Motor neuron (in vitro differentiated cells): ENCODE measurements at places on chromosomes 6 and 20.

DNA sequence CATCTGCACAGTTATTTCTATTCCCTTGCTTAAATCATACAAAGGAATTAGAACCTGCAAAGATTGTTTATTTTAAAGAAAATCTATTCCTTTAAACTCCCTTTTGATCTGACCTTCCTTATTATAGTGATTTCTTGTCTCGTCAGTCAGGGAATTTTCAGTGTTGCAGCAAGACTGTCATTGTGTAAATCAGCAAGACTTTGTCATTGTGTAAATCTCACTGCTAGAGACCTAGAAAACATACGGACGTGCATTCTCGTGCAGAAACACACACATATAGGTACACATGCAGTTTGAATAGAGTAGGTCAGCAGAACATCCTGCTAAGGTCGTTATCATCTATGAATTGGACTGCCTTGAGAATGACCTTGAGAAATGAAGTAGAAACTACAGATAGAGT, 6.2 kb upstream of the SGK1 start:
- ATAC-seq, result peak; percentile 24

- no peak for ATAC-seq
Observed at GRCh38 chr6:119533603-119534279, 184.2 kb upstream of the MAN1A1 start.

GRCh38 chr20:3744806-3745685, 12.6 kb downstream of the HSPA12B start:
- peak; percentile 79 for ATAC-seq

DNA sequence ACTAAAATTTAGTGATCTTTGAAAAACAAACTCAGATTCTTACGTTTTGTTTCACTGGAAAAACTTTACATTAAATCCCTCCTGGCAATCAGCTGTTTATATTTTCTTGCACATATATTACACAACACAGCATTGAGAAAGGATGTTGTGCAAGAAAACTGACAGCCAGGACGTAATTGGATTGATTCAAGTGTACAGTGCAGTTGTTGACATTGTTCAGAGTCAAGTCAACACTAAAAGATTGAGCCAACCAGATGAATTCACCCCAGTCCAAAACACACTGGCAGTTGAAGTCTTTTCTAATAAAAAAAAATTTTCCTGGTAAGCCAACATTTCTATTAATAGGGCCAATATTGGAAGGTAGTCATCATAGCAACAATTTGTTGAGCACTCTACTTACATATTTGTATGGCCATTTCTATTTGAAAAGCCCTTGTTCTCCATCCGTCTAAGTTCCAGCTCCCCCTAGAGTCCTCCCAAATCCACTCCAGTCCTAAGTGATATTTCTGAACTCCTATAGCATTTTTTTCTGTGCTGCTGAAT, 20.9 kb upstream of the VNN1 start:
- ATAC-seq, result no peak

DNA sequence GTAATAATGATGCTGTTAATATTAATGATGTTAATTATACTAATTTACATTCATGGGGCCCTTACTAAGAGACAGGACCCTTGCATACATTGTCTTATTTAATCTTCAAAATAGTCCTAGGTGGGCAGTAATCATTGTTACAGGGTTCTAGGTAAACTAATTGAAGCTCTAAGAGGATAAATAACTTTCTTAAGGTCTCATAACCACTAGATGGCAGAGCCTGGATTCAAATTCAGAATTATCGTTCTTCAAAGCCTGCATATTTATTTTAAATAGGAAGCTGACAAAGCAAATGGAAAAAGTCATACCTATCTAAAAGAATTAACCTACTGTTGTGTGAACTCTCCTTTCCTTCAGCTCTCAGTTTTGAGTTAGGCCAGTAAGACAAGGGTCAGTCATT, 23.5 kb downstream of the PTCHD4 start:
- ATAC-seq, result no peak

GRCh38 chr6:32867022-32867477, 13.1 kb downstream of the PSMB9 start:
- ATAC-seq, result no peak

DNA sequence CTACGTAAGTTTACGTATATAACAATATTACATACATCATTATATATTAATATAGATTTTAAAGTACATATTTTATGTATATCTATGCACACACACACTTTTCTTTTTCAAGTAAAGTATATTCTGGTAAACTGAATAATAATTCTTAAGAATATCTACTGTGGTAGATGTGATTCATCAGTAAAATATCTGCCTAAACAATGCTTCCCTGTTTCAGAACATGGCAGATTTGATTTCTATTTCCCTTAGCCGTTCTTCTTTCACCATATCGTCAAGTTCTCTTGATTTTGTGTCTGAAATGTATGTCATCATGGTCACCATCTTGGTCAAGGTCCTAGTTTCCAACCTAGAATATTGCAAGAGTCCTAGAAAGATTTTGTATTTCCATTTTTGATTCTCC, 195.6 kb downstream of the HDGFL1 start:
- ATAC-seq, result no peak

DNA sequence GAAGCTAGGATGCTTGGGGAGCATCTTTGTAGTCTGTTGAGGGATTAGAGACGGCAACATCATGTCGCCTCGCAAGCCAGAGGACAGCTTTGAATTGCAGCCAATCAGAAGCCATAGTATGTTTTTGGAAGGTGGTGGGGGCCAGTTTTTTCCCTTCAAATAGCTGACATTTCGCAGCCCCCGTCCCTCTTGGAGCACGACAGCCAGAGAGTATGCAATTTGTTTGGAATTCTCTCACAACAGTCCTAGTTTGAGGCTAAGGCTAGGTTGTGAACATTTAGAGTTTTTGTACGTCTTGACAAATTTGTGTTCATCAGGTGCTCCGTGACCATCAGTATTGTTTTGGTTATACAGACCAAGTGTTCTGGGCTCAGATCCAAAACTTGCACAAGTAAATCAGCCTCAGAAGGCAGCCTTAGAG, 83.3 kb downstream of the PLCB1 start:
- ATAC-seq, result peak; percentile 8

DNA sequence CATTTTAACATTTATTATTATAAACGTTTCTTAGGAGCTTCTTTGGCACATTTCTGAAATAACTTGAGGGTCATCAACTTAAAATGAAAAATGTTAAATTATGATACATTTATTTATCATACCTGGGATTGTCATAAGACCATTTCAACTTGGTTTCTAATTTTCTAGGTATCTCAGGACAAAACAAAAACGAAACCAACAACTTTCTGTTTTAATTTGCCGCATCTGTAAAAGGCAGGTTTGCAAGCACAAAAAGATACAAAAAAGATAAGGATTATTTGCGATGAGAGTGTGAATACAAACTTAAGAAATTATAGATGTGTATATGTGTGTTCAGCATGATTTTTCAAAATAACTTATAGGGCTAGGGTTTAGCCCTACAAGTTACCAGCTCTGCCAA, 395.0 kb upstream of the RUNX2 start:
- no peak for ATAC-seq

- no peak for ATAC-seq
Observed at GRCh38 chr6:5203546-5203945, 57.2 kb downstream of the LYRM4 start.

- no peak for ATAC-seq
Observed at GRCh38 chr6:135622081-135622480, 124.5 kb upstream of the AHI1 start.

GRCh38 chr20:43309266-43309665, 119.6 kb upstream of the PTPRT start:
- no peak for ATAC-seq

DNA sequence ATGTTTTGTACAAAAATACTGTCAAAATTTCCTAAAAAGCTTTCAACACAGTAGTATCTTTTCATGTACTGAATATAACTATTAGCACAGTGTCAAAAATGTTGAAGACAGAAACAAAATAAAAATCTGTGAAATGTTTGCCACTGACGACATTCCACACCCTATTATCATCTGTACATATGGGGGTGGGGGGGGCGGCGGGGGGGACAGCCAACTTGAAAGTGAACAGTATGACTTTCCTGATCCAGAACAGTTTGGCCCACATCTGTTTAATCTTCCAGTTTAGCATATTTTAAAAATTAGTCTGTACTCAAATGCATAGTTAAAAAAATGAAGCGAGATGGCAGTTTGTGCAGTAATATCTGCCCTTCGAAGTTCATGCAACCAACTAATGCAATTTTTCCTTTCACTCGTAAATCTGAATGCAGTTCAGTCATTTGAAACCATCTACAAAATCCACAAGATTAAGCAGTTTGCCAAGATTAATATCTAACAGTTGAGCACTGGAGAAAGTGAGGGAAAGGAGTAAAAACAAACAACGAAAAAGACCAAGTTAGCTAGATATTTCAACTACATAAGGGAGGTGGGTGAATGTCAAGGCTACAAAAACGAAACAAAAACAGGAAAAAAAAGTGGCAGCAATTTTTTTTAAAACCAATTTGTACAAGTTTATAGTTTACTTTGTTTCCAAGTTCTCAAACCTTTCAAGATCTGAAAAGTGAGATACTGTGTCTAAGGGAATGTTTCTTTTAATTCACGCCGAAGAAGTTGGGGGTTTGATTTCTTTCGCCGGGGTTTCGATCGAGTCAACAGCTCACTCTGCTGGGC, 1.9 kb downstream of the CITED2 start:
- no peak for ATAC-seq
